ENCODE measurements at places on chromosomes 2 and 18.

- DNase-seq, result no peak
Measured at GRCh38 chr18:38047820-38048219, 482.2 kb upstream of the CELF4 start.

GRCh38 chr2:180360283-180360618 lies 353.2 kb upstream of the CWC22 start:
- no peak for DNase-seq

- no peak for DNase-seq
Measured at GRCh38 chr18:23573626-23574431, 12.5 kb downstream of the NPC1 start.

DNA sequence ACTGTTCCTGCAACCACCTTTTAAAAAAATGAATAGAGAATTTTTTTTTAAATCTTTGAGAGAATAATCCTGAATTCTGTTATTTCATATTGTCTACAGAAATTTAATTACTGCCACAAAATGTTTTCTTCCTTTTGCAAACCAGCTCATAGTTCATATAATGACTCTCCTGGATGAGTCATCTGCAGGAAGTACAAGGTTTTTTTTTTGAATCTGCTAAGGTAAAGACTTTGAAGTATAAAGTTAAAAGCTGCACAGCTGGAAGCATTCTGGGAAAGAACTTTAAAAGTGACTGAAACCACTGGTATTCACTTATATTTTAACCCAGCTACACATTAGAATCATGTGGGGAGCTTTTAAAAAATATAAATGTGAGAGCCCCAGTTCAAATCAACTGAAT lies 25.4 kb downstream of the SESTD1 start:
- DNase-seq, result no peak
